ENCODE measurements at places on chromosomes 6 and 20.

DNA sequence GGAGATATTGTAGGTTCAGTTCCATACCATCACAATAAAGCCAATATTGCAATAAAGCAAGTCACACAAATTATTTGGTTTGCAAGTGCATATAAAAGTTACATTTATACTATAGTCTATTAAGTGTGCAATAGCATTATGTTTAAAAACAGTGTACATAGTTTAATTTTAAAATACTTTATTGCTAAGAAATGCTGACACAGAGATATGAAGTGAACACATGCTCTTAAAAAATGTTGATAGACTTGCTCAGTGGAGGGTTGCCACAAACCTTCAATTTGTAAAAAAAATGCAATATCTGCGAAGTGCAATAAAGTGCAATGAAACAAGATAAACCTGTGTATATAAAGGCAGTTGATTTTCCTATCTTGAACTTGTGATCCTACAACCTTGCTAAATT is 161.5 kb downstream of the PRDM13 start:
- H3K4me3 ChIP-seq = no peak overlapping the region
- no peak overlapping the region for H3K27ac ChIP-seq
- no peaks in the 10 kb centered on the region for H3K36me3 ChIP-seq
- H3K27me3 ChIP-seq = no peaks in the 10 kb centered on the region

DNA sequence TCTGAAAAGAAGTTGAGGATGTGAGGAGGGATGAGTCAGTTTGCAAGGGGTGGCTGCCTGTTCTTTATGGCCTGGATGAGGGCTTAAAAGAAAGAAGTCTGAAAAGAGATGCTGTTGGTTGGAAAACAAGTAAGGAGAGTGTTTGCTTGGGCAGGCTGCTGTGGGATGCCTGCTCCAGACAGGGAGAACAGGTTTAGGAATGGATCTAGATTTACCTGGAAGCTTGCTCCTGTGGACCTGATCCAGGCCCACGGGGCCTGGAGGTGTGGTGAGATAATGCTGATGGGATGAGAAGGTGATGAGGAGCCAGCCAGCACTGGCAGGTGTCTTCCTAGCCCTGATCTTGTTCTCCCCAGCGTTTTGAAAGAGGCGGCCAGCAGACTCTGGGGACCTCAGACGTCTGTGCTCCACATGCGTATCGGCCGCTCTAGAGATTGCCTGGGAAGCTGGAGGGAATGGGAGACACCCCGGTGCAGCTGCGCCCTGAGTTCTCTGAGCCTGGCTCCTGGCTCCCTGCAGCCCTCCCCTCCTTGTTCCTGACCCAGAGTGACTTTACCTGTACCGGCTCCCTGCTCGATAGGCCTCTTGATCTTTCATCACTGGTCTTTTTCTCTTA is 331.3 kb downstream of the ZFAND3 start:
- H3K27me3 ChIP-seq = no peaks in the 10 kb centered on the region
- peaks cover 15% of the 10 kb centered on the region for H3K4me1 ChIP-seq
- peaks cover 11% of the 10 kb centered on the region for H3K36me3 ChIP-seq
- H3K4me3 ChIP-seq = no peak overlapping the region

DNA sequence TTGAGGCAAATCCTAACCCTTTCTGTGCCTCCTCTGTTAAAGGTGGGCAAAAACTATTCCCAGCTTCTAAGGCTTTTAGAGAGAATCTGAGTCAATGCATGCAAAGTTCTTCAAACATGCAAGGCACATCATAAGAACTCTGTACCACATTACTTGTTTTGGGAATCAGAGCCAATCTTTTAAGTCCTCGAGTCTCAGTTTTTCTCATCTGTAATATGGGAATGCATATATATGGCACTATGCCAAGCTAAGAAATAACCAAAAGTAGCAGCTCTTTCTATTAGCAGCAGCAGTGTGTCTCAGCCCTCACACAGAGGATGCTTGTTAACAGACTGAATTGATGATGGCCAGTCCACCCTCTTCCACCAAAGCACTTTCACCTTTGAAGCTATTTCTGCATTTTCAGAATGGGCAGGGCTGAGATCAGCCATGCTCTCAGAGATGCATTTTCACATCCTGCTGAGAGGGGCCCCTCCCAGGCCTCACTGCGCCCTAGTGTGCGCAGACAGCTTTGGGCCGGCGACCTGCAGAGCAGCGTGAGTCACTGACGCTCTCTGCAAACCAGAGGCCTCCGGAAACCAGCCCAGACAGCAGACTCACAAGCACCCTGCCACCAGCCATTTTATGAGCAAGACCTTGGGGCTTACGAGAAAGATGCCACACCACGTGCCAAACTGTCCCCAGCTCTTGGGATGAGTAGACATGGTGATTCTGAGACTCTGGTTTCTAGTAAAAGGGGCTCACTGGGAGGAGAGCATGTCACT is 138.0 kb downstream of the NFATC2 start:
- H3K36me3 ChIP-seq = no peaks in the 10 kb centered on the region
- no peaks in the 10 kb centered on the region for H3K4me1 ChIP-seq
- no peaks in the 10 kb centered on the region for H3K27me3 ChIP-seq
- no peak overlapping the region for H3K4me3 ChIP-seq
- no peak for DNase-seq
- no peak overlapping the region for H3K27ac ChIP-seq

DNA sequence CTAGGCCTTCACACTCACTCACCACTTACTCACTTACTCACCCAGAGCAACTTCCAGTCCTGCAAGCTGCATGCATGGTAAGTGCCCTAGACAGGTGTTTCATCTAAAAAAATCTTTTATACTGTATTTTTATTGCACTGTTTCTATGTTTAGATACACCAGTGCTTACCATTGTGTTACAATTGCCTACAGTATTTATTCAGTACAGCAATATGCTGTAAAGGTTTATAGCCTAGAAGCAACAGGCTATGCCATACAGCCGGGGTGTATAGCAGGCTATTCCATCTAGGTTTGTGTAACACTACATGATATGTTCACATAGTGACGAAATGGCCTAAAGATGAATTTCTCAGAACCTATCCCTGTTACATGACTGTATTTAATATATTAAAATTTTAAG is 37.1 kb upstream of the KCNK5 start:
- no peak overlapping the region for H3K4me3 ChIP-seq
- no peaks in the 10 kb centered on the region for H3K27me3 ChIP-seq
- no peak overlapping the region for H3K27ac ChIP-seq
- H3K4me1 ChIP-seq = no peaks in the 10 kb centered on the region
